Cardiac muscle cell (in vitro differentiated cells and primary cell): ENCODE measurements at places on chromosomes 1 and 21.

GRCh38 chr1:156765666-156766065 is 1.7 kb upstream of the PRCC start:
- DNase-seq, result no peak

DNA sequence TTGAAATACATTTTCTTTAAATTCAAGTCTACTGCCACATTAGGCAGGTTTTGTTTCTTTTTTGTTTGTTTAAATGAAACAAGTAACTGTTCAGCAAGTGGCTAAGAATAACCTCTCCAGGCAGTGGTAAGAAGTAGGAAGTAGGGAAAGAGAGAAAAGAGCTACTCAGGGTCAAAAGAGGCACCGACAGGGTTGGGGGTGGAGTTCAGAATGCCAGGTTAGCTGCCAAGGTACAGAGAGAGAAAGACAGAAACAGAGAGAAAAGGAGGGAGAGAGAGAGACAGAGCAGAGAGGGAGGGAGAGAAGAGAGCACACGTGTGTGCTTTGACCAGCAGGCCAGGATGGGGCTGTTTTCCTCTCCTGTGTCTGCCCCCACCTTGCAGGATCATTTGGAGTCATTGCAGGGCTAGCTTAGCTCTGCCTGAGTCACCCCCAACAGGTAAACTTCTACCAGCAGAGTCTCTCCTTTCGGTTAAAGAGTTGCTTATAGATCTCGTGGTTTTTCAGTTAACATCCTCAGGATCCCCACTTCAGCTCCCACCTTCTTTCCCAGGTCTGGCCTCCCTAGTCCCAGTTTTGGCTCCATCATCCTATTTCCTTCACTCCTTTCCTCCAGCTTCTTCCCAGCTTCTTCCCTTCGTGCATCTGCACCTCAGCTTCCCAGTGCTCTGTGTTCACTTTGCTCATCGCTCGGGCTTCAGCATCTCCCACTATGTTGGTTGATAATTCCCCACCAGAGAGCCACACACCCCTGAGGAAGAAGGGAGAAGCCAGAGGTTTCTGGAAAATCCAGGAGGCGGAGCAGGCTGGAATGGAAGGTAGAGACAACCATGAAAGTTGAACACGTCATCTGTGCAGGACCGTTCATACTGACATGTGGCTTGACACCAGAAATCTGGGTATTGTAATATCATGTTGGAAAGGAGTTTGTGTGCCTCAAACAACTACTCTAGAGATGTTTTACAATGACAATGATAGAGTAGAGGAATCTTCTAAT is 21.8 kb upstream of the RAB4A start:
- DNase-seq, result no peak

DNA sequence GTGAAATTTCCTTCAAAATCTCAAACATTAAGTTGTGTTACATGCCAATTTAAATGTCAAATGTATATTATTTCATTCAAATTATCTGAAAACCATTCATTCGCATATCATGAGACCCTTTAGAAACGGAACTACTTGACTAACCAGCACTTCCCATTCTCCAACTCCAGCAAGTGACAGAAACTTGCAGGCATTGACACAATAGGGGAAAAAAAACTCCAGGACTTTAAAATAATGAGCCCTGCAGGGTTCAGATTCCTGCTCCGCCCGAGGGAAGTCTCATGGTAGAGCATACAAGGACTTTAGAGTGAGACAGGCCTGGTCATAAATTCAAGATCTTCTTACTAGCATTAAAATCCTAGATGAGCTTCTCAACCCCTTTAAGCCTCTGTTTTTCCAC is 138.9 kb downstream of the NR5A2 start:
- DNase-seq, result no peak

DNA sequence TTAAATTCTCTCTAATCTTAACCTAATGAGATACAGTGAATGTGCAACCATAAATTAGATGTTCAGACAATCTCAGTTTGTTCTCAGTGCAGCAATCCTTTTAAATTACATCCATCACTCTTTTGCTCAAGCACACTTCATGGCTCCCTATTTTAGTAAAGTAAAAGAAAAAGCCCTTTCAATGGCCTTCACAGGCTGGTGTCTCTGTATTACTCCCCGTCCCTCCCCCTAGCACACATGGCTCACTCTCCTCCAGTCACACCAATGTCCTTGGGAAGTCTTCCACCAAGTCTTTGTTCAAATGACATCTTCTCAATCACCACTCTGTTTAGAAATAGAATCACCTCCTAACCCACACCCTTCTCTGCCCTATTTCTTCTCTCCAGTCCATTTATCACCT is 60.3 kb upstream of the RGS7 start:
- no peak for DNase-seq

GRCh38 chr1:32094746-32095521 is 12.9 kb upstream of the KPNA6 start:
- no peak for DNase-seq

GRCh38 chr1:225834417-225835329 is 24.7 kb downstream of the EPHX1 start:
- DNase-seq, result peak; percentile 93

DNA sequence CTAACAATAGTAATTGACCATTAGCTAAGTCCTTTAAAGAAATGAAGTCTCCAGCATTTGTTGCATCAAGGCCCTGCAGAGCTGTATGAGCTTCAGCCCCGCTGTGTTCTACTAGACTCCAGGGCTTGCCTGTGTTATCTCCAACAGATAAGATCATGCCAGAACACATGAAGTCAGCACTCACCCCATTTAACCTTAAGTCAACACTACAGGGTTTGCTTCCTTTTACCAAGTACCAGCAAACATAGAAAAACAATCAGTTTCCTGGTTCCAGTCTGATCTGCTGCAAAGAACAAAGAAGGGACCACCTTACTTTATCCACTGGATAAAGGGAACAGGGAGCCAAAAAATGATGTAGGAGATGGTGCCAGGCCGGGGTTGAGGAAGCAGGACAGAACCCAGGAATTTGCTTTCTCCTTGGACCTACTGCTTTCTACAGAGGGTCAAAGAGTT is 41.3 kb upstream of the ENAH start:
- DNase-seq, result peak; percentile 39

- no peak for DNase-seq
These were observed 3.4 kb upstream of the CHI3L1 start for GRCh38 chr1:203189951-203190352.

DNA sequence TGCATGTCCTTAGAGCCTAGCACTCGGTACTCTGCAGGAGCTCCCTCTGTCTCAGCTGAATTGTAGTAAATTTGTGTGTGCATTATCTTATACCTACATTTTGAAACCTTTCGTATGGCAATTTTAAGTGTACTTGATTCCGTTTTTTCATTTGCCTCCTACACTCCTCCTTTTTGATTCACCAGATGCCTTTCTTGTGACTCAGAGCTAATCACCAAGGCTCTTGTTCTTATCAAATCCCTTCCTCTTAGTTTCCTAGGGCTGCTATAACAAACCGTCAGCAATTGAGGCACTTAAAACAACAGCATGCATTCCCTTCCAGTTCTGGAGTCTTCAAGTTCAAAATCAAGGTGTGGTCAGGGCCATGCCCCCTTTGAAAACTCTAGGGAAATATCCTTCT is 261.0 kb downstream of the ASTN1 start:
- peak; percentile 34 for DNase-seq

DNA sequence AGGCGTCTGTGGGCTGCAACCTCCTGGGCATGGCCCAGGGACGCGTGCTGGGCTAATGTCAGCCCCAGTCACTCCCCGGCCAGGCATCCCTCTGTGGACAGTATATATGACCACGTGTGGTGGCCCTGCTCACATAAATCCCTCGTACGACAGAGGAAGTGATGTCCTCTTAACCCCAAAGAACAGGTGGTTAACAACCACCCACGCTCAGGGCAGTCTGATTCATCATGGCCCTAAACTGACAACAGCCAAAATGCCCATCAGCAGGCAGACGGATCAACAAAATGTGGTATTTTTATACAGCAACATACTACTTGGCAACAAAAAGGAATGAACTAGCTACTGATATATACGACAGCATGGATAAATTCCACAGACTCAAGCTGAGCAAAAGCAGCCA is 51.0 kb downstream of the ECE1 start:
- no peak for DNase-seq

- DNase-seq, result no peak
These were observed 3.7 kb upstream of the ACADM start for GRCh38 chr1:75720820-75721219.

GRCh38 chr1:235090406-235091069 is 38.1 kb downstream of the TOMM20 start:
- DNase-seq, result peak; percentile 55

- DNase-seq, result peak; percentile 2
These were observed 11.4 kb downstream of the MROH7 start for GRCh38 chr1:54653036-54653435.

GRCh38 chr1:94433866-94434265 is 15.7 kb downstream of the ABCD3 start:
- no peak for DNase-seq
